ENCODE measurements at places on chromosomes 6 and 20.

- DNase-seq = no peak
These were observed 57.6 kb upstream of the REV3L start for GRCh38 chr6:111540681-111541025.

- DNase-seq = no peak
These were observed 18.4 kb upstream of the FLRT3 start for GRCh38 chr20:14355791-14356190.

- DNase-seq = no peak
These were observed 34.5 kb downstream of the SYTL3 start for GRCh38 chr6:158684311-158684710.

DNA sequence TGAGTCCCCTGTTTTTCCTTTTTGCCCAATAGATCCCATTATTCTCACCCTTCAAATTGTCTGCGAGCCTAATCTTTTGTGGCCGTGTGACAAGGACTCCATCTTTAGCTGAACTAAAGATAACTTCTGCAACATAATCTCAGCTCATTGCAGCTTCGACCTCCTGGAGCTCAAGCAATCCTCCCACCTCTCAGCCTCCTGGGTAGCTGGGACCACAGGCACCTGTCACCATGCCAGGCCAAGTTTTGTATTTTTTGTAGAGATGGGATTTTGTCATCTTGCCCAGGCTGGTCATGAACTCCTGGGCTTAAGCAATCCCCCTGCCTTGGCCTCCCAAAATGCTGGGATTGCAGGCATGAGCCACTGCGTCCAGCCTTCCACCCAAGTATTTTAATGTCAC, 161.0 kb downstream of the GJA1 start:
- no peak for DNase-seq

Data from activated naive CD4-positive, alpha-beta T cell treated with anti-CD3 and anti-CD28 coated beads, Interleukin-2, amount 50 U/mL, for 72 hours (primary cell).